Cortex of kidney (tissue), 1 donor: ENCODE measurements at places on chromosomes 6 and 20.

DNA sequence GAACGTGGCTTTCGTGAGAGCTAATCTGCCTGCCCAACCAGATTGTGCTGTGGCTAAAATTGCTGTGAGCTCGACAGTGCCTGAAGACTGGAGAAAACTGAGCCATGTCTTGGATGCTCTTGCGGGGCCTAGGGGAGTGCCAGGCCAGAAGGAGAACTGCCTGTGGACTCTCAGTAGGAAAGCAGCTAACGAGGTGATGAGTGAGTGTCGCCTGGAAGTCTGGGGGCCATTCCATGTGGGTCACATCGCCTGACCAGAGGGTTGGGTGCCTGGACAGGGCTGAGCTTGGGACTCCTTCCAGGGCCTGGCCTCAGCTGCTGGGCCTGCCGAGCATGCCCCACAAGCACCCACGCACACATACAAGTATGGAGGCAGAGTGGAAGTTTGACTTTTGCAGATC lies 166.5 kb downstream of the VEGFA start:
- DNase-seq, result no peak

GRCh38 chr6:37947468-37947867 lies 127.9 kb downstream of the ZFAND3 start:
- DNase-seq, result no peak

DNA sequence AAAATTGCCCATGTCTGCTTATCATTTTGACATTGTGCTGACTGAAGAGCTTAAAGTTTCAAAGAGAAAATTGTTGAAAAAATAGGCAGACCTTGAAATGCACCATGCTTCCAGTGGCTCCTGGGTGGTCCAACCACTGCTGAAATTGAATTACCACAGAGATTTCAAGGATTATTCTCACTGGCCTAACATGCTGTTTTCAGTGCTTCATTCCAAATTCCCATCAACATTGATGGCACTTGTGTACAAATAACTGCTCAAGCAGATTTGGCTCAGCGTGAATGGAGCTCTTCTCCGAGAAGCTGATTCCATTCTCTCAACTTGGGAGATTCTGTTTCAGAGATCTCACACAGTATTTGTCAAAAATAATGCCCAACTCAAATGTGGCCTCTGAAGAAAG lies 75.5 kb downstream of the LAMA4 start:
- no peak for DNase-seq

DNA sequence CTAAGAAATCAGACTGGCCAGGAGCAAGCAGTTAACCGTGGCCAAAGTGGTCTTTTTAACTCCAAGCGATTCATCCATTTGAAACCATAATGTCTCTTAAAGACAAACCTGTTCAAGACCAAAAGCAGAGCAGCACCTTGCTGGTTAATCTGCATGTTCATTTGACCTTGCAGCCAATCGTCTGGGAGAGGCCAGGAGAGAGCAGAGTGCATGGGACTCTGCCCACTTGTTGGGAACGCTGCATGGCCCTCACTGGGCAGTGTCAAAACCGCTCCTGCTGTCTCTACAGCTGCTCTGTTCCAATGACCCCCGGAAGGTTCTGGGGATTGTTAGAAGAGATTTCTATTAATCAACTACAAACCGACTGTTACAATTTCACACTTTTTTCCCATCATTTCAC lies 79.6 kb downstream of the OLIG3 start:
- DNase-seq, result no peak

DNA sequence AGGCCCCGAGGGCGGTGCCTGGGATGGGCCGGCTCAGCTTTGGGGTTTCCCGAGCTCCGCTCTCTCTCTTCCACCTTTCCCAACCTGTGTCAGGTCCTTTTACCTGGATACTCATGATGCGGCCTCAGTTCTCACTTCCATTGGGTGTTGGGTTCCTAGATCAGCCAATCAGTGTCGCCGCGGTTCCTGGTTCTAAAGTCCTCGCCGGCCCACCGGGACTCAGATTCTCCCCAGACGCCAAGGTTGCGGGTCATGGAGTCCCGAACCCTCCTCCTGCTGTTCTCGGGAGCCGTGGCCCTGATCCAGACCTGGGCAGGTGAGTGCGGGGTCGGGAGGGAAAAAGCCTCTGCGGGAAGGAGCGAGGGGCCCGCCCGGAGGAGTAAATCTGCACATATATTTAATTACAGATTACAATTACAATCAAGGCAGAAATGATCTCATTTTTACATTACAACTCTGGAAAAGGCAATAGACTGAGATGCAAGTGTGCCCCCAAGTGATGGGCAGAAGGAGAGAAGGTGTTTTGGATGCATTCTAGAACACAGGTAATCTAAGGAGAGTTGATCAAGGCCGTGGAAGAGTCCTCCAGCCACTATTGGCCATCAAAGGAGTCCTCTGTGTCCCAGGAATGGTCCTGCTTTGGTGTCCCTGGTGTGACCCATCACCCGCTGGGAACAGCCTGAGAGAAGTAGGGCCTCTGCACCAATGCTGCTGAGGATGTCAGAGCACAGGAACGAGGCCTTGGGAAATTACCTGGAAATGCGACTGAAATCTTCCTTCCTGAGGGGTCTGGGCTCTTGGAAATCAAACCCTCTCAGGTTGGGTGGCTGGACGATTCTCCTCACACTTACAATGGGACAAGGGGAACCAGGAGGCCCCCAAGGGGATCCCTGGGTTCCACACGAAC lies 34.7 kb upstream of the MICB start:
- DNase-seq, result peak; percentile 44

- no peak for DNase-seq
Observed at GRCh38 chr20:53324816-53325215, 268.8 kb downstream of the ZNF217 start.

DNA sequence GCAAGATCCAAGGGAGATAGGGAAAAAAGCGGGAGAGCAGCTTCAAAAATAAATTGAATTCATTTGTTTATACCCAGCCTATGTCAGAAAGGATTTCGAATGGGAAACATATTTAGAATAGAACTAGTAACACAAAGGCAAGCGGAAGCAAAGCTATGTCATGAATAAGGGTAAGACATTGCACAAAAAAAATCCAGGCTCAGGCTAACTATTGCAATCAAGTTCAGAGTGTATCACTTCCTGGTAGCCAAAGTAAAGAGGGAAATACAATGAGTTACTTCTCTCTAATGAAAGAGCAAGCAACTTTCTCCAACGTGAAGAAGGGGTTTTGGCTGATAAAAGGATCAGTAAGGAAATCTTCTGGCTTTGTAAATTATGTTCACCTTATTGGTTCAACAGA lies 212.8 kb downstream of the ZMYND8 start:
- DNase-seq, result no peak

DNA sequence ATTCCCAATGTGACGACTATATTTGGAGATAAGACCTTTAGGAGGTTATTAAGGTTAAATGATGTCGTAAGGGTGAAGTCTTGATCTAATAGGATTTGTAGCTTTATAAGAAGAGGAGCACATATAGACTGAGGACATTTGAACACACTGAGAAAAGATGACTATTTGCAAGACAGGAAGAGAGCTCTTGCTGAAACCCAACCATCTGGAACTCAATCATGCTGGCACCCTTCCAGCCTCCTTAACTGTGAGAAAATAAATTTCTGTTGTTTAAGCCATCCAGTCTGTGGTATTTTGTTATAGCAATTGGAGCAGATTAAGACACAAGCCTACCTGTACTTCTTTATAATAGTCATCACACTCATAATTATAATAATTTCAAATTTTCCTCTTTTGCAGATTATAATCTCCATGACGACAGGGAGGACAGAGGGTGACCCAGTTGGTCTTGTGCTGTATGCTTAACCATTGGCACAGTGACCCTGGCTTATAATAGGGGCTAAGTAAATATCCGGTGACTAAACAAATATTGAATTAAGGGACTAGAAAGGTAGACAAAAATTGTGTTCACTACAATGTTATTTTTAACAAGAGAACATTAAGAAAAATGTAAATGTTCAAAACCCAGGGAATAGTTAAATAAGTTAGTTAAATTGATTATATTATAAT lies 206.4 kb upstream of the HDDC2 start:
- DNase-seq, result no peak

- no peak for DNase-seq
Observed at GRCh38 chr6:2865694-2866151, 24.1 kb upstream of the SERPINB1 start.

GRCh38 chr20:61771805-61772350 lies 293.8 kb downstream of the TAF4 start:
- no peak for DNase-seq

DNA sequence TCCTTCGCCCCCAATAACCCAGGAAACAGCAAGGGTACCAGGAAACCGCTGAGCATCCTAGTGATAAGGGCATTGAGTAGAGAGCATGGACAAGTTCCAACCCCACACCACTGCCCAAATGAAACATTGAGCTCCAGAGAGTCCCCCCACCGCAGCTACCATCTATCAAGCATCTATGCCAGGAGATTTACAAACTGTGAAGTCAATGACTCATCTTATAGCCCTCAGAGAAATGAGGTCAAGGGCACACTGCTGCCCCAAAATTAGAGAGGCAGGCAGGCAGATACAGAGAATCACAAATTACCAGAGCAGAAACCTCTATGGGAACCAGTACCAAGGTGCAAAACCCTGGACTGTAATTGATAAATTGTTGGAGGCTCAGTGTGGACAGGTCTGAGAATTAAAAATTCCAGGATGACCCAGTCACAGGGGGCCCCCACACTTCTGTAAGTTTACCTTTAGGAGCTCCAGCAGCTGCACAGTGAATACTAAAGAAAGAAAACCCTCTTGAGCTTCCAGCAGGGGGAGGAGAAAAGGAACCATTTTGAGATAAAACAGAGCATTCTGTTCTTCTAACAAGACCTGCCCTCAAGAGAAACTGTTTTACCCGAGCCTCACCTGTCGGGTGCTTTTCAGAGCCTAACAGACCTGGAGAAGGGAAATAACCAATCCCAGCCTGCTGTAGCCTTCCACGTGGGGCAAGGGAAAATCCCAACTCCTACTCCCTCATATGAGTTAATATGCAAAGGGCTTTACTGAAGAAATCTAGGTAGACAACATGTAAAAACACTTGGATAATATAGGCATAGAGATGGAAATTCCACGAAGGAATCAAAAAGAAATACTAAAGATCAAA lies 118.0 kb upstream of the ARID1B start:
- DNase-seq, result no peak

DNA sequence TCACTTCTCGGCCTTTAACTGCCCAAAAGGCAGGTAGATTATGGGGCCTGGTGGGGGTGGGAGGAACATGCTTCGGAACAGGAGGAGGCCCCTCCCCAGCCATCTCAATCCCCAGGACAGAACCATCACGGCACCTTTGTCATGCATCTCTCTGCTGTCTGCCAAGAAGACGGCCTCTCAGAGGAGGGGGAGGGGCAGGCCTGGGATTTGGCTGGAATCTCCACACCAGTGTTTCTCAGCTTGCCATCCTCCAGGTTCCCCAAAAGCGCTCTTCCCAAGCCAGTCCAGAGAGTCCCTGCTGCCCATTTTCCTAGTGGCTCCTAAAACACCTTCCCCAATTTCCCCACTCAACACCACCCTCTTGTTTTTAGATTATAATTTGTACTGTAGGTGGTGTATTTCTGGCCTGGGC lies 2.5 kb upstream of the POU5F1 start:
- DNase-seq, result no peak

- DNase-seq, result no peak
Observed at GRCh38 chr20:22217712-22218352, 366.5 kb downstream of the FOXA2 start.

DNA sequence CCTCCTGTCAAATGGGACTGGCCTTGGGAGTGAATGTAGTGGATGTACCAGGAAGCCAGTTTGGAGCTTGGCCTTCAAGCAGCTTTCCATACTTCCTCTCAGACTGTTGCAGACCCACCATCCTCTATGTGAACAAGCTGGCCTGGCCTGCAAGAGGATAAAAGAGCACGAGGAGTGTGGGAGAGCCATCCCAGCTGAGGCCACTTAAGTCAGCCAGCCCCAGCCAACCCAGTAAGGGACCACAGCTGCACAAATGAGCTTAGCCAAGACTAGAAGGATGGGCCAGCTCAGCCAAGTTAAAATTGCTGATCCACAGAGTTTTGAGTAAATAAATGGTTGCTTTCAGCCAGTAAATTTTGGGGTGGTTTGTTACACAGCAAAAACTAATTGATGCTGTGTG lies 156.9 kb upstream of the SOX4 start:
- DNase-seq, result no peak

- no peak for DNase-seq
Observed at GRCh38 chr20:676315-676937, 824 bp upstream of the SCRT2 start.

DNA sequence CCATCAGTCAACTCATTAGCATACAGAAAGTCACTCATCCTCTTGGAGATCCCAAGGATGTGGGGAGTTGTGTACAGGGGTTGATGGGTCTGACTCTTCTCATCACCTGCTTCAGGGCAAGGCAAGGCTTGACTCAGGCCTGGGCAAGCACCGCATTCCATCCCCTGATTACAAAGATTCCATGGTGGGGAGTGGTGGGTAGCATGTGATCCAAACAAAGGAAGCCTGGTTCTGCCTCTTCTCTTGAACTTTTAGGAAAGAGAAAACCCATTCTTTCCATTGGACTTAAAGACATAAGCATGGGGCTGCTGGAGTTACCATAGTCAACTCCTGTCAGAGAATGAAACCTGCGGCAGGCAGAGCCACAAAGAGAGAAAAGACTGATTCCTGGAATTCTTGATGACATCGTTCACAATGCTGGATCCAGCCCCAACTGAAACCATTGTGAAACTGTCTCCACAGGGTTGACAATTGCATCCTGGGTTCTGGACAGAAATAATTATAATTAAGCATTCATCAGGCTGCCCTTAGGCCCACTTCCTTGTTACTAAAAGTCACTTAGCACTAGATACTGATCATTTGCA lies 235.8 kb upstream of the KCNG1 start:
- no peak for DNase-seq

DNA sequence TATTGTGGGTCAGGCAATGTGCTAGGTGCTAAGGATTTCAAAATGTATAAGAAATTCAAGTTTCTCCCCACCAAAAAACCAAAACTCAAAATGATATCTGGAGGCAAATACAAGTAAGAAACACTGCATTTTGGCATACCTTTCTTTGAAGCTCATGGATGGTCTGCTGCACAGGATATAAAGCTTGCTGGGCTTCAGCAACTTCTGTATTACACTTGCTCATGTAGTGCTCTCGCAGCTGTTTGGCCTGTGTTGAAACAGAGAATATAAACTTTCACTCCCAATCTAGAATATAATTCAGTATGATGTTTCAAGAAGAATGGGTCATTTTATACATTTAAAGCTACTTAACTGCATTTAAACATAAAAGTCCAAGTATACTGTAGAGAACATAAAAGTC lies 39.6 kb downstream of the SHPRH start:
- no peak for DNase-seq

DNA sequence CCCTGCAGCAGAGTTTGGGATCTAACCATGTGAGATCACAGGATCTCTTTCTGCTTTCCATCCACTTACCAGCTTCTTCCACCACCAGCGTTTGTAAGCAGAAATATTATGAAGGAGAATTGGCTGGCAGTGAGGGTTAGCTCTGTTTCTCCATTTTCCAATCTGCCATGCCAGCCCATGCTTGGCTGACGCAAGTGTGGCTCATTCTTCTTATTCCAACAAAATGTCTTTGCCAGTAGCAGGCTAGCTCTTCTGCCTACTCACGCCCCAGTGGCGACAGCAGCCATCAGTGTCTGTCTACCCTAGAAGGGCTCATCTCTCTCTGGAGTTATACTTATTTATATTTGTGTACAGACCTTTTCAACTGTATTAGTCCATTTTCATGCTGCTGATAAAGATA lies 286.2 kb downstream of the FARS2 start:
- DNase-seq, result no peak

- no peak for DNase-seq
Observed at GRCh38 chr6:25692472-25692871, 40.5 kb downstream of the SCGN start.

- DNase-seq, result no peak
Observed at GRCh38 chr20:22795871-22796270, 211.5 kb upstream of the FOXA2 start.
